ENCODE measurements at places on chromosomes 5 and 9.

DNA sequence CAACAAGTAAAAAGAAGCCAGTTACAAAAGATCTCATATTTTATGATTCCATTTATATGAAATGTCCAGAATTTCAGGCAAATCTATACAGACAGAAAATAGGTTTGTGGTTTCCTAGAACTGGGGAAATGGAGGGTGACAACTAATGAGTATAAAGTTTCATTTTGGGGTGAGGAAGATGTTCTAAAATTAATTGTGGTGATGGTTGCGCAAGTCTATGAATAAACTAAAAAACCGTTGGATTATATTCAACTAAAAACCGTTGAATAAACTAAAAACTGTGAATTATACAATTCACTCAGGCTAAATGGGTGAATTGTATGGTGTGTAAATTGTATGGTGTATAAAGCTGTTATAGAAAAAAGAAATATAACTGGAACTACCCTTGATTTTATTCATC is 47.6 kb downstream of the ADAMTS6 start:
- no peak for DNase-seq

- no peak for DNase-seq
These were observed 364.7 kb downstream of the CAAP1 start for GRCh38 chr9:26527931-26528330.

- no peak for DNase-seq
These were observed 435.4 kb downstream of the ZSWIM6 start for GRCh38 chr5:61767231-61768080.

GRCh38 chr5:38339446-38339845 is 81.1 kb downstream of the EGFLAM start:
- DNase-seq: no peak

- DNase-seq: no peak
These were observed 158.1 kb downstream of the FER start for GRCh38 chr5:108905805-108906204.

GRCh38 chr5:1415059-1415425 is 30.2 kb downstream of the SLC6A3 start:
- DNase-seq: no peak

- no peak for DNase-seq
These were observed 35.0 kb downstream of the TEX10 start for GRCh38 chr9:100317706-100318105.

DNA sequence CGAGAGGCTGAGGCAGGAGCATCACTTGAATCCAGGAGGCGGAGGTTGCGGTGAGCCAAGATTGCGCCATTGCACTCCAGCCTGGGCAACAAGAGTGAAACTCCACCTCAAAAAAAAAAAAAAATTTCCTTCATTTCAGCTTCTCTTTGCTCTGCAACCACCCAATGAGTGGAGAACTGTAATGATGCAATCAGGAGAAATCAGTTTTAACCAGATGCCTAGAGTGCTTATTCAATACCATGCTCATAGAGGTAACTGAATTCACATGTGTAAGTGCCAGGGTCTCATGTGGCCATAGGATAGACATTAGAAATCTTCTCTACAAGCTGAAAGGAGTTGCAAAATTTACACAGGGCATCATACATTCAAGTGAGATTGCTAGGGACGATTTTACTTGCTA is 70.6 kb downstream of the HMHB1 start:
- no peak for DNase-seq

DNA sequence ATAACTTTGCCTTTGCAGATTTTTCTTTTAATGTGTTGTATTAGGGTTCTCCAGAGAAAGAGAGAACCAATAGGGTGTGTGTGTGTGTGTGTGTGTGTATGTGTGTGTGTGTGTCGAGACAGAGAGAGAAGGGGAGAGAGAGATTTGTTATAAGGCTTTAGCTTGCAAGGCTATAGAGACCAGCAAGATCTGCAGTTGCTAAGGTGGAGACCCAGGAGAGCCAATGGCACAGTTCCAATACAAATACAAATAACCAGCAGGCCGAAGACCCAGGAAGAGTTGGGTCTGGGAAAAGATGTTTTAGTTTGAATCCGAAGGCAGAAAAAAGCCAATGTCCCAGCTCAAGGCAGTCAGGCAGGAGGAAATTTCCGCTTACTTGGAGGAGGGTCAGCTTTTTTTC is 23.0 kb downstream of the TMOD1 start:
- DNase-seq: no peak

DNA sequence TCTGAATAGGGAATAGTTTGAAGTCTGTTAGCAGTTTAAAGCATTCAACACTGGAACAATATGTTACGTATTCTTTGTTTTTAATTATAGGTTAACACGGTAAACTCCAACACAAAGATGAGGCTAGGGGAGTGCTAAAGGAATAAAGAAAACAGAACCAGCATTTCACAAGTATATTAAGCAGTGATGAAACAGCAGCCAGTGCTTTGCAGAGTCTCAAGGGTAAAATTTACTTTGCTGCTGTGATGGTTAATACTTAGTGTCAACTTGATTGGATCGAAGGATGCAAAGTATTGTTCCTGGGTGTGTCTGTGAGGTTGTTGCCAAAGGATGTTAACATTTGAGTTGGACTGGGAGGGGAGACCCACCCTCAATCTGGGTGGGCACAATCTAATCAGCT is 30.0 kb upstream of the GSN start:
- no peak for DNase-seq

DNA sequence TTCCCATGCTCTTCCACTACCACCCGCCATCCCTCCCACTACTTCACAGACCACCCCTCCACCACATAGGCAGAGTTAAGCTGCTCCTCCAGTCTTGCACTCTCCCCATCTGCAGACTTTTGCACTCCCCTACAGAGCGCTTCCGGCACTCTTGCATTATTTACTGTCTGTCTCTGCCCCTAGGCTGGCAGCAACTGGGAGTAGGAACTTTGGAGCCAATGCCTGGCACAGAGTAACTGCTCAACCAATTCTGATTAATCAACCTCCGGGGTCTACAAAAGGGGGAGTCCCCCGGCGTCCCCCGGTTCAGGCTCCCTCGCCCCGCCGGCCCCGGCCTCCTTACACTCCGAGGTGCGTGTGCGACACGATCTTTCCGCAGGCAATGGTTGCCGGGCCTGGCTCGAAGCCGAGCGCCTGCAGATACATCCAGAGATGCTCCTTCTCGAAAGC is 498 bp downstream of the HAUS6 start:
- DNase-seq: peak; percentile 56

GRCh38 chr5:116569999-116570398 is 4.6 kb downstream of the SEMA6A start:
- DNase-seq: no peak

GRCh38 chr5:95973793-95974325 is 12.2 kb upstream of the ELL2 start:
- DNase-seq: peak; percentile 14

Measured in activated CD4-positive, alpha-beta T cell treated with anti-CD3 and anti-CD28 coated beads for 36 hours (primary cell).